ENCODE measurements at places on chromosomes 16 and 17.
A peak's percentile ranks its signal among the peaks of the same experiment; 100 is the strongest.

DNA sequence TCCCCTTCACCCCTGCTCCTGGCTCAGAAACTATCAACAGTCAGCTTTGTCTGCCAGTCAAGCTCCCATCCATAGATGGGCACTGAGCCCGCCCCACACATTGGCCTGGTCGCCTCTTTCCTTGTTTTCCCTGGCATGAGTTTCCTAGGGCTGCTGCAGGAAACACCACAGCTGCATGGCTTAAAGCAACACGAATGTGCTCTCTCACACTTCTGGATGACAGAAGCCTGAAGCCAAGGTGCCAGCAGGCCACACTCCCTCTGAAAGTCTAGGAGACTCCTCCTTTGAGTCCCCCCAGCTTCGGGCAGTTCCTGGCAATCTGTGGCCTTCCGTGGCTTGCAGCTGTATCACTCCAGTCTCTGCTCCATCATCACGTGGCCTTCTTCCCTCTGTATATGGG, 69.9 kb downstream of the TBC1D16 start:
- H3K27ac ChIP-seq, result no peak overlapping the region
- no peaks in the 10 kb centered on the region for H3K4me1 ChIP-seq
- no peaks in the 10 kb centered on the region for H3K27me3 ChIP-seq
- no peak overlapping the region for H3K4me3 ChIP-seq

GRCh38 chr16:62760398-62760797, 724.2 kb upstream of the CDH8 start:
- H3K36me3 ChIP-seq, result no peaks in the 10 kb centered on the region
- no peak overlapping the region for H3K4me3 ChIP-seq
- H3K27me3 ChIP-seq, result no peaks in the 10 kb centered on the region
- DNase-seq, result no peak
- no peaks in the 10 kb centered on the region for H3K4me1 ChIP-seq
- H3K27ac ChIP-seq, result no peak overlapping the region

GRCh38 chr17:8956465-8956902, 9.0 kb downstream of the PIK3R5 start:
- H3K36me3 ChIP-seq, result no peaks in the 10 kb centered on the region
- H3K27ac ChIP-seq, result no peak overlapping the region
- no peaks in the 10 kb centered on the region for H3K4me1 ChIP-seq
- DNase-seq, result no peak
- no peak overlapping the region for H3K4me3 ChIP-seq

GRCh38 chr17:39671651-39672521, 3.6 kb downstream of the PNMT start:
- H3K27me3 ChIP-seq, result peaks cover 2% of the 10 kb centered on the region
- no peaks in the 10 kb centered on the region for H3K36me3 ChIP-seq
- H3K27ac ChIP-seq, result no peak overlapping the region
- peak; percentile 70 for DNase-seq

DNA sequence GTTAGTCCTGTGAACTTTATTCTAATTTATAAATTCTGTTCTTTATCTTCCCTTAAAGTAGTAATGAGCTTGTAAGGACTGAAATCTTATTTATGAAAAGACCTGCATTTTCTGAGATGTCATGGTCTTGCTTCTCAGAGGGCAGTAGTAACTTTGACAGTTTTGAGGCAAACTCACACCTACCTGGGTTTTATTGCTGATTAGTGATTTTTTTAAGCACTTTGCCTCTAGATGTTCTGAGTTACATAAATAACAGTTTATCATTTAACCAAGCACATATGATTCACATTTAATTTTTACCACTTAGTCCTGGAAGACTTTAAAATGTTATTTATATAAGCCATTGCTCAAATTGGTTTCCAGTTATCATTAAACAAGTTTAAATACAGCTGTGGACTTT, 10.7 kb downstream of the DUSP14 start:
- DNase-seq, result no peak
- peaks cover 8% of the 10 kb centered on the region for H3K4me1 ChIP-seq
- no peaks in the 10 kb centered on the region for H3K36me3 ChIP-seq
- H3K4me3 ChIP-seq, result no peak overlapping the region

- peak overlapping the region; percentile 61 for H3K27ac ChIP-seq
- DNase-seq, result no peak
- H3K27me3 ChIP-seq, result no peaks in the 10 kb centered on the region
- peaks cover 10% of the 10 kb centered on the region for H3K4me1 ChIP-seq
- no peaks in the 10 kb centered on the region for H3K36me3 ChIP-seq
These were observed 642 bp downstream of the ZNF205 start for GRCh38 chr16:3112881-3113574.

DNA sequence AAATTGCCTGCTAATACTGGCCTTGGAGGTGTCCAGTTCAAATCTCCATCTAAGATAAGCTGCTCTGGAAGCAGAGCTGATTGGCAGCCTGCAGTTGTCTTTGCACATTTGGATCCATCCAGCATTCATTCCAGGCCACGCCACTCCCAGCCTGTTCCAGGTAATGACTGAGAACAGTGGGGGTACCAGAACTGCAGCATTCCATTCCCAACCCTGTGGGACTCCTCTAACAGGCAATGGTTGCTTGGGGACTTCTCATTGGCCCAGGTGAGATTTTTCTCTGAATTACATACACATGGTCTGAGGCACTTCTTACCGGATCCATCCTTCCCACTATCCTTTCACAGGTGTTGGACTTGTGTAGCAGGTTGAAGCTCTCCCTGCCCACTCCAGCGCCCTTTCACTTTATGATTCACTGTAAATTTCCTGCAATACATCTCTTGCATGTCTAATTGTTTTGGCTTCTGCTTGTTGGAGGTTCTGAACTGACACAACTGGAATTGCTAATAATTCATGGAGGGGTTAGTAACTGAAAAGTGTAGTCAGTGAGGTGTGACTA, 206.1 kb upstream of the ZFHX3 start:
- no peak overlapping the region for H3K4me3 ChIP-seq
- H3K36me3 ChIP-seq, result no peaks in the 10 kb centered on the region
- no peak overlapping the region for H3K27ac ChIP-seq
- DNase-seq, result no peak
- H3K27me3 ChIP-seq, result no peaks in the 10 kb centered on the region

- no peaks in the 10 kb centered on the region for H3K36me3 ChIP-seq
- H3K4me1 ChIP-seq, result peaks cover 46% of the 10 kb centered on the region
- peak within 1 kb of the TSS; percentile 68 for H3K27ac ChIP-seq
These were observed at the start of gene ANKRD13B for GRCh38 chr17:29592850-29593551. Gene ANKRD13B (plus strand): TSS chr17:29593132. CDS start chr17:29593622, 490 bp downstream.

- peak overlapping the region; percentile 95 for H3K27ac ChIP-seq
- DNase-seq, result peak; percentile 66
- H3K4me3 ChIP-seq, result peak overlapping the region; percentile 63
- peaks cover 20% of the 10 kb centered on the region for H3K4me1 ChIP-seq
These were observed 757 bp downstream of the ORMDL3 start for GRCh38 chr17:39926588-39927100.

- no peak for DNase-seq
- H3K4me1 ChIP-seq, result no peaks in the 10 kb centered on the region
- no peaks in the 10 kb centered on the region for H3K27me3 ChIP-seq
- no peaks in the 10 kb centered on the region for H3K36me3 ChIP-seq
These were observed 60.0 kb downstream of the CLEC16A start for GRCh38 chr16:11004351-11004750.

DNA sequence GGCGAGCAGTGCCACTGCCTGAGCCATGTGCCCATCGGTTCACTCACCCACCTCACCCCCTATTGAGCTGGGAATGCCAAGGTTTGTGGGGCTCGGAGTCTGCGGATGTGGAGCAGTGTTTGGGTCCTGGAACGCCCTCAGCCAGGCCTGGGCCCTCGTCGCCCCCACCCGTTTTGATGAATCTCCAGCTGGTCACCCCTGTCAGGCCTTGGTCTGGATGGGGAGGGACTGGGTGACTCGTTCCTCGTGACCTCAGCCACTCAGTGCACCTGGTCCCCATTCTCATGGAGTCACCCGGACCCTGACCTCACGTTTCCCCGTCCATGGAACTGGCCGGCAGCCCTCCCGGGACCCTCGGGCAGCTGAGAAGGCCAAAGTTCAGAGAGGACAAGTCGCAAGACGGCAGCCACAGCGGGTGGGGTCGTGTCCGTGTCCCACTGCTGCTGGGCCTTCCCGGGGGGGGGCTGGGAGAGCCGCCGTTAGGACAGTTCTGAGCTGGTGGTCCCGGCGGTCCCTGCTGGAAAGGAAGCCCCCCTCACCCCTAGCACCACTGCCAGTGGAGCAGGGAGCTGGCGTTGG, 23.2 kb downstream of the GSE1 start:
- H3K4me1 ChIP-seq, result no peaks in the 10 kb centered on the region
- DNase-seq, result no peak
- H3K4me3 ChIP-seq, result no peak overlapping the region
- H3K27me3 ChIP-seq, result no peaks in the 10 kb centered on the region

- no peak overlapping the region for H3K4me3 ChIP-seq
- H3K4me1 ChIP-seq, result no peaks in the 10 kb centered on the region
- no peak for DNase-seq
These were observed 53.9 kb downstream of the GNAO1 start for GRCh38 chr16:56245197-56245596.

All from hepatocyte (in vitro differentiated cells).